ENCODE measurements at places on chromosomes 7 and 10.
A peak's percentile ranks its signal among the peaks of the same experiment; 100 is the strongest.

- DNase-seq, result no peak
These were observed 34.1 kb downstream of the CREM start for GRCh38 chr10:35160743-35161142.

- DNase-seq, result no peak
These were observed 210.5 kb upstream of the KLF6 start for GRCh38 chr10:3995302-3996210.

DNA sequence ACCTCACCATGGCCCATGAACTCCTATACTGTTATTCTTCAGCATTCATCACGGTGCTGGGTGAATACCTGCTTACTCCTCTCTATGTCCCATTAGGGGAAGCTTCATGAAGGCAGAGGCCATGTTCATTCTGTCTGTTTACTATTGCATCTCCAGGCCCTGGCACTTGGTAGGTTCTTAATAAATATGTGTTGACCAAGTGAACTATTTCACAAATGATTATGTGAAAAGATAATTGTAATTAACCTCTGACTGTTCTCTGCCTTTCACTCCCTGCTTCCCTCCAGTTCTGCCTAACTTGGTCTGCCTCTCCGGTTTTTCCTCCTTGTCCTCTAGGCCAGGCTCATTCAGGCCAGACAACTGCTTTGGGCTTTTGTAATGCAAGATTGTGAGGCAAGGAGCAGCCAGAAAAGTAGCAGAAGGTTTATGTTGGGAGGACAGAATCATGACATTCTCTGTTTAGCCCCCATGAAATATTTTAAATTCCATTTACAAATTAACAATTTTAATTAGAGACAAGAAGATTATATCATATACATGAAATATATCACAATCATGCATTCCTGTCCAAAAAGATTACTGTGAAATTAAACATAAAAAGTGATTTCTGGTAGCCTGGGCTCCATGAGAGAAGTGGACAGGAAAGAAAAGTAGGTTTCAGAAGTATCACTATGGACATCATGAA lies 42.1 kb upstream of the PLXNA4 start:
- DNase-seq, result no peak

DNA sequence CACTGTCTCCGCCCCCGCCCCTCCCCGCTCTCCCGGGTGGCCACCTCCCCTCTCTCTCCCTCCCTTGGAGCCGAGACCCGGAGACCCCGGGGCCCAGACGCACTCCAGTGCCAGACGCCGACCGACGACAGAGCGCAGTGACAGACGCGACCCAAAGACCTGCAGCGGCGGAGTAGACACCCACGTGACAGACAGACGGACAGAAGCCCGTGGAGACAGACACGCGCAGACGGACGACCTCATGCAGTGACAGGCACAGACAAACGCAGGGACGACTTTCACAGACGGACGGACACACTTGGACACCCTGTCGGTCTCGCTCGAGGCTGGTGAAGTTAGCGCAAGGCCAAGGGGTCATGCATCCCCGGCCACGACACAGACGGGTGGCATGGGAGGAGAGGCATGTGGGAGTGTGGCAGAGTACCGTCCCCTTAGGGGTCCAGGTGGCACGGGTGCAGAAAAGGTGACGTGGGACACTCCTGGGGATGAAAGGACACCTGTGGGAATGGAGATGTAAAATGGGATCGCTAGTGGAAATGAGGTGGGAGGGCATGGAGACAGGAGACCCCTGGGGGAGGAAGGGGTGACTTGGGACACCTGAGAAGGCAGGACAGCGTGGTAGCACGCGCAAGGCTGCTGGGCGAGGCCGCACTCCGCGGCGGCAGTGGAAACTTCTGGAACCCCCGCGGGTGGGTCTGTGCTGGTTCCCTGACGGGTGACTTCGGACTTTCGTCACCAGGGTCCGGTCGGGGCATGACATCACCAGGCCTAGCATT lies 456 bp upstream of the ACHE start:
- peak; percentile 73 for DNase-seq

DNA sequence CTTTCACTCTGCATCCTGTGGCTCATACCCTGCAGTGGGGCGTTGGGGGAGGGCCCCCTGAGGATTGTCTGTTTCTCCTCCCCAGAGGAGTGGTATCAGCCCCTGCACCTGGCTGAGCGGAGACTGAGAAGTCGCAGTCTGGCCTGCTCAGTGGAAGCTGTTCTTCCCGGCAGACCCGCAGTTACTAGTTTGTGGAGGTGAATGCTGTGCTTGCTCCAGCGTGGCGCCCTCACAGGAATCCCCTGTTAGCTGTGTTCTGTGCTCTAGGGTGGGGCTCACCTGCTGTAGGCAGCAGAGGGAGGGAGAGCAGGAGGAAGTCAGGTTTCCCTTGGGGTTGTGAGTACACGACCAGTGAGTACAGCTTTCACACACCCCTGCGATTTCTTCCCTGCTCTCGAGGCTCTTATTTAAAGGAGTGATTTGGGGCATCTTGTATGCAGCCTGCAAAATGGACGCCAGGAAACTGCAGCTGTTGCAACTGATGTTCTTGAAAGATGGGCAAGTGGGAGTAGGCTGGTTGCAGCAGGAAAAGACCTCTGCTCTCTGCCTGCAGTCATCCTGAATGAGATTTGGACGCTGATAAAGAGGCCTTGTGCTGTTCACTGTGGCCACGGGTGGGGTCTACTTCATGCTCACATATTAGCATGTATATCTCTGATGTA lies 66.4 kb downstream of the HK1 start:
- DNase-seq, result no peak

GRCh38 chr7:140982508-140982907 lies 32.2 kb downstream of the MRPS33 start:
- no peak for DNase-seq

- no peak for DNase-seq
These were observed 384 bp upstream of the TMEM229A start for GRCh38 chr7:124033095-124033806.

DNA sequence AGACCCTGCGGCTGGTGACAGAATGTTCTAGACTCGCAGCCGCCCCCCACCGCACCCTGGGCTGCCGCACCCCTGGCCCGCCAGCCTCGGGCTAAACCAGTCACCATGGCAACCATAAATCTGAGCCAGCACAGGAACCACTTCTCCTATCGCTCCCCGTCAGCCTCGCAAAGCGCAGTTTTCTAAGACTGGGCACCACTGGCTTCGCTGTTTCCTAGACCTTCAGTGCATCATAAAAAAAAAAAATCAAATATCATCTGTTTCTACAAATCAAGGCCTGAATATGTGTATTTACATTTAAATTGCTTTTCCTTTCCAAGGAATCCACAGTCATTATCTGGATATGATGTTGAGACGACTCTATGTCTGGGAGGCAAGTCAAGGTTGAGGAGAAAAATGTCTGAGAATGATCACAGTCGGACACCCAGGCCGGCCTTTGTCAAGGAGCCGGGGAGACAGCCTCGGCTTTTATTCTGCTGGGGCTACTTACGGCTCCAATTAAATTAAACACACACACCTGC lies 99.9 kb downstream of the PTPRN2 start:
- no peak for DNase-seq

DNA sequence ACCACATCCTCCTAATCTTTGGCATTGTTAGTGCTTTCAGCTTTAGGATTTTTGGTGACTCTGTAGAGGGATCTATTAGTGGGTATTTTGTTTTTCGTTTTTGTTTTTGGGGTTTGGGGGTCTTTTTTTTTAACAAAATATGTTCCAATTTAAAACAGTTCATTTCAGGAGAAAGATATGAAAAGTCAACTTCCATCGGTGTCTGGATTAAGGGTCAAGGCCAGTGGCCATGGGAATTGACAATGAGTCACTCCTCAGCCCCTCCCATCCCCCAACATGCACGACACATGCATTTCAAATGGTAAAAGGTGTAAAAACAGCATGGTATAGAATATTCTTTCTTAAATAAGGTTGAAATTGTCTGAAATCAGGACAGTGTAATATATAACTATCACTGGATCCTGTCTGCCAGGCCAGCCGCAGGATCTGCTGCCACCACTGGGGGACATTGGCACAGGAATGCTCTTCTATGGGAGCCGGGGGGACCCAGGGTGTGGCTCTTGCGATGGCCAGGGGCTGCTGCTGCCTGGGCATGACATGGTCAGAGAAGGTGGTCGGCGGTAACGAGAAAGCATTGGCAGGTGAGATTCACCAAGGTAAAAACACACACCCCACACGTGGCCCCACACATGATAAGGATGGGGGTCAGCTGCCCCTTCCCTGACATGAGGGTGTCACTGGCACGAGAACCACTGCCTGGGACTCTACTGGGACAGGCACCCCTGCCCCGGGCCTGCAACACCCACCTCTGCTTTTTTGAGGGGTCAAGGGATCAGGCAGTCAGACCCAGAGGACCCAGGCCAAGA lies 126.2 kb upstream of the KCTD7 start:
- no peak for DNase-seq

GRCh38 chr10:94104316-94105000 lies 110.7 kb downstream of the PLCE1 start:
- DNase-seq, result no peak

- no peak for DNase-seq
These were observed 260.5 kb upstream of the AOAH start for GRCh38 chr7:36984710-36985312.

- DNase-seq, result no peak
These were observed 50.6 kb downstream of the MGMT start for GRCh38 chr10:129517680-129518057.

- DNase-seq, result no peak
These were observed 182.9 kb upstream of the TCF7L2 start for GRCh38 chr10:112767156-112767555.

- no peak for DNase-seq
These were observed 30.1 kb downstream of the TBC1D12 start for GRCh38 chr10:94432443-94432842.

- no peak for DNase-seq
These were observed 440.6 kb upstream of the LRRN3 start for GRCh38 chr7:110650328-110650727.

DNA sequence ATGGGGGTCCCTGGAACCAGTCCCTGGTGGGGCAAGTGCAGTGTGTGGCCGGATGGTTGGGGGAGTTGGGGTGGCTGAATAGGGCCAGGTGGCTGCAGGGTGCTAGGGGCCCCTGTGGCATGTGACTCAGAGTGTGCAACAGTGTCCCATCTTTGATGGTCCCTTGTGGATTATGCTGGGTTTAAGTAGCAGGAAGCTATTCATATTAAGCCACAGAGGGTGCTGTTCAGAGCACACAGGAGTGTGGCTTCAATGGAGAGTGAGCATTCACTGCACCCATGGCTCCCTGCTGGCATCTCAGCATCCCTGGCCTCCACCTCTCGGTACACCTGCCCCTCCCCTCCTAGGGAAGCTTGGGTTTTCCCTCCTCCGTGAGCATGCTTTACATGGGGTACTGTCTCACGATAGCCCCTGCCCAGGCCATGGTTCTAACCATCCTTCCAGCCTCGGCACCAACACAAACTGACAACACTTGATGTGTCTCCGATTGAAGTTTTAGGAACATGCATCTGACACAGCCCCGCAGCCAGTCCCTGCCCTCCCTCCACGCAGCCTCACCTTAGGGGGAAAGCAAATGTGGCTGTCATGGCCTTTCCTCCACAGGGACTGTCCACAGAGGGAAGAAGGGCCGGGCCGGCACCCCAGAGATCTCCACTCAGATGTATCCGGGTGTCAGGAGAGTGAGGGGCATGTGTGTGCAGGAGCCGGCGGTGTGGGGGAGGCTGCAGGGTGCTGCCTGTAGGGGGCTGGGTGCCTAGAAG lies 30.4 kb upstream of the PPIF start:
- no peak for DNase-seq

DNA sequence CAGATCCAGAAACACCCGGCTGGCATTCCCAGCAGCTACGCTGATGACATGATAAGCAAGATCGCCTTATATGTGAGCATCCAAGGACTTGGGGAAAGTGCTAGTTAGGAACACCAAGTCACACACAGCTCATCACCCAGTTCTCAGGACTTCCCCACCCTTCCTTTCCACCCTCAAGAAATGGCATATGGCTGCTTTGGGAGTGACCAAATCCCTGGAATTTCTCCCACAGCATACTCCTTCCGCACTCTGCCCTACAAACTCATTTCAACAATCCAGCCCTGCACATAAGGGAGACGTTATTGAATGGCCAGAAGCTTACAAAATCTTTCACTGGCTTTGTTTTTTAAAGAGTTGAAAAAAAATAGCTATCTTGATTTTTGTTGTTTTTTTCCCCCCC lies 4.2 kb downstream of the ITIH5 start:
- no peak for DNase-seq

DNA sequence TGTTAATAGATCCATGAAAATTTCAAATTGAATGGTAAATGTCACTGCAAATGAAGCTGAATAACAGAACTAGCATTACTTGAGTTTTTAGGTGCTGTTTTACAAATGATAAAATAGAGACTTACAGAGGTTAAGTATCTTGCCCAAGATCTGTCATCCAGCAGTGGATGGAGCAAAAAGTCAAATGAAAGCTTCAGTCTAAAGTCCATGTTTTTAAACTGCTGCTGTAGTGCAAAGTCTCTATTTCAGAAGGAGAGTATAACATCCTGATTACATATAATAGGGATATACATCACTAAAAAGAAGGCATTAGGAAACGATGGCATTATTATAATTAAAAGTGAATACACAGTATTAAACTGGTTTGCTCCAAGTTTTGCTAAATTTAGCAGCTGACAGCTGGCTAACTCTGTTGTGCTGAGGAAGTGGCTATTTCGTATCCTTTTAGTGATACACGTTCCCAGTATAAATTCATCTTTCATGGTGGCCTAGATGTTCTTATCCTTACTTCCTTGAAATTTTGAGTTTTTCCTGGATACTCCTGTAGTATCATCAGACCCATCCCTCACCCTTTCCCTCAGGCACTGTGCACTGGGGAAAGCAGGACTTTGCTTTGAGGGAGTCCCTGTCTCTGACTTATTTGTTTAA lies 603.2 kb downstream of the MAGI2 start:
- no peak for DNase-seq

GRCh38 chr10:48289501-48290238 lies 15.2 kb upstream of the FRMPD2 start:
- DNase-seq, result peak; percentile 34

DNA sequence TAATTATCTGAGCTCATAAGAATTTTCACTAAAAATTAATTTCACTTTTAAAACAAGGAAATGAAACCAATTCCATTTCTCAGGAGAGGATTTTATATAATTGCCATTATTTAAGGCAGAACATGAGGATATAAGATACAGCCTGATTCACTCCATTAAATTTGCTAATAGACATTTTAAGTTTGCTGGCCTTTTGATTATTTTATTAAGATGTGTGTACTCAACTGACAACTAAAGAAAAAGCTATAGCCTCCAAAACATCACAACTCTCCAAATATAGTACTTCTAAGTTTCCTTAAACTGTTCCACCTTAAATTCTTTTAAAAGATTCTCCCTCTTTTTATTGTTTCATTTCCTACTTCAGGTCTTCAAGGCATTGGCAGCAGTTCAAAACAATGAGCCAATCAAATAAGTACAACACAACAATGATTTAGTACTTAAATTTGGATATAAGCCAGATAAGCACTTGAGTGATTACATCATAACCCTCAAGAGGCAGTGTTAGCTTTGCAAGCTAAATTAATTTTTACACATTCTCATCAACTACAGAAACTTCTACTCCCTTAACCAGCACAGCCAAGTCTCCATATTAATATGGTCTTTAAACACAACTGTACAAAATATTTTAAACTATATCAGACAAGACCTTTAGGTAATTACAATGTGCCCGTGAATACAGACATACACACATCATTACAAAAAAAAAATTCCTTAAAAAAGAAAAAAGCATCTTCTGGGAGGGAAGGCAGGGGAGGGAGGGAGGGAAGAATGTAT lies 121.8 kb downstream of the KMT2C start:
- DNase-seq, result peak; percentile 56

GRCh38 chr7:68484731-68485130 lies 1113.5 kb upstream of the AUTS2 start:
- no peak for DNase-seq

GRCh38 chr10:77201135-77202106 lies 436.2 kb downstream of the KCNMA1 start:
- DNase-seq, result no peak

- no peak for DNase-seq
These were observed 242.8 kb downstream of the PHTF2 start for GRCh38 chr7:78041423-78041822.
